ENCODE measurements at places on chromosomes 6 and 20. TPM values are rescaled to one million over a fixed set of nuclear protein-coding genes. Genes with fewer than 3 reads are reported as not detected.
A peak's percentile ranks its signal among the peaks of the same experiment; 100 is the strongest.

DNA sequence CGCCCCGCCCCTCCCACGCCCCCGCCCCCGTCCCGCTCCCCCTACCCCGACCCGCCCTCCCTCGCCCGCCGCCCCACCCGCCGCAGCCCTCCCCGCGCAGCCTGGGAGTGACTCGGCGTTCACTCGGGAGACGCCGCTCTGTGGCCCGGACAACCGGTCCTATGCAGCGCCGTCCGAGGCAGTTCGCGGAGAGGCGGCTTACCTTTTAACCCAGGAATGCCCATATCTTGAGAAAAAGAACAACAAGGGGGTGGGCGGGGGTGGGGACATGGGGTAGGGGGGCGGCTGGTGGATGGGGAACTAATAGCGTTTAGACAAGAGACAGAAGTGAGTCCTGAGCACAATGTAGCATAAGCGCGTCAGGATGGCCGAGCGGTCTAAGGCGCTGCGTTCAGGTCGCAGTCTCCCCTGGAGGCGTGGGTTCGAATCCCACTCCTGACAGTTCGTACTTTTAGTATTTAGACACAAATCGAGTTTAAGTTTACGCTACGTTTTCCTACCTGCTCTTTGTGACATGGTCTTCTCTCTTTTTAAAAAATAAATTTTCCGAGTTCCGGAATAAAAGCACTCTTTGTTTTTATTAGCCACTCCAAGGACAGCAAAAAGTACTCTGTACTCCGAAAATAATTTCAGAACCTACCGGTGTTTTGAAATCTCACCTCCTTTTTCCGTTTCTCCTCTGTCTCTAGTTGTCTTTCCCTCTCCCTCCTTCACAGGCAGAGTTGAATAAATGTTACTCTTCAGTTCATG lies 17.1 kb upstream of the HMGN4 start:
- H3K27ac ChIP-seq, result peak overlapping the region; percentile 78
- H3K36me3 ChIP-seq, result no peaks in the 10 kb centered on the region
- H3K27me3 ChIP-seq, result no peaks in the 10 kb centered on the region
- peaks cover 5% of the 10 kb centered on the region for H3K4me1 ChIP-seq
- peak overlapping the region; percentile 22 for H3K4me3 ChIP-seq

DNA sequence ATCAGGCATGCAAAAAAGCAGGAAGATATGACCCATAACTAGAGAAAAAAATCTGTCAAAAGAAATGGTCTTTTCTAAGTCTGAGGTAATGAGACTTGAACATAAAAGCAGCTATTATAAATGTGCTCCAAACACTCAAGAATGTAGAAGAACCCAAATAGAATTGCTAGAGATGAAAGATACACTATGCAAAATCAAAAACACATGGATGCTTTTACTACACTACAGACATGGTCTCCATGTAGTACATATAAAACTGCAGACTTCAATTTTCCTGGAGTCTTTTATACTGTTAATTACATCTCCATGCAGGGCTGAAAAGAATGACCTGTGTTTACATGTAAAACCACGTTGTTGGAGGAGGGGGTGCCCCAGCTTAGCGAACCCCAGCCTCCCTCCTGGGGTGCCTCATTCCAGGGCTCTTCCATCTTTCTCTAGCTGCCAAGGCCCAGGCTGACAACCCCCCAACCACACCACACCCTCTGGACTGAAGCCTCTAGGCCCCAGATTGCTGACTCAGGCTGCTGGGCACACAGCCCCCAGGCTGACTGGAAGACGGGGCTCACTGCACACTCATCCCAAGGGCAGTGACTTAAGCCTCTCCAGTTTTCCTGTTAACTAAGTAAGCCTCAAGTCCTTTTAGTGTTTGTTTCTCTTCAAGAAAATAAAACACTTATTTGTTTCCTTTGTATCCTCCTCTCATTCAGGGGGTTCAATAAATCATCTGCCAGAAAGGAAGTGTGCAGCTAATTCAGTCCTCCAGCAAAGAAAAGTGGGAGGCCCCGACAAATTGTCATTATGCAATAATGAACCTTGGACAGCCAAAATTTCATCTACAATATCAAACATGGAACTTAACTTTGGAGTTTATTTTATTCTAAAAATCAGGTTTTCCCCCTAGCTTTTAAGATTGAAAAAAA lies 26.0 kb upstream of the PLAGL1 start:
- no peak overlapping the region for H3K4me3 ChIP-seq
- no peaks in the 10 kb centered on the region for H3K27me3 ChIP-seq
- no peak overlapping the region for H3K27ac ChIP-seq
- DNase-seq, result no peak
- H3K36me3 ChIP-seq, result no peaks in the 10 kb centered on the region

DNA sequence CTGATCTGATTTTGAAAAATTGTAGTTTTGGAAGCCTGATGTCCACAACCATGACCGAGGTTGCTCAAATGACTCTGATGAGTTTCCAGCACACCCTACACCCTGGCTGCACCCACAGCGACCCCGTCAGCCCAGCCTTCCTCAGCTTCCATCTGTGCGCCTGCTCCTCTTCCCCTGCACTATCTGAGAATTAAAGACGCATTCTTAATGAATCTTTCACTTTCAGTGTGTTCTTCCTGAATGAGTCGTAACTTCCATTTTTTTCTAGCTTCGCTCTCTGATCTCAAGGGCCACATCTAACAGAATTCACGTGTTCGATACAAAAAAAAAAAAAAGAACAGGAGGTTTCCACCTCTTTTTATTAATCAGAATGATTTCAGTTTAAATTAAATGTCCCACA lies 21.3 kb upstream of the RREB1 start:
- H3K36me3 ChIP-seq, result no peaks in the 10 kb centered on the region
- no peak overlapping the region for H3K4me3 ChIP-seq
- DNase-seq, result no peak

GRCh38 chr20:37327748-37328147 lies 18.2 kb upstream of the SRC start:
- DNase-seq, result no peak
- no peak overlapping the region for H3K4me3 ChIP-seq
- H3K4me1 ChIP-seq, result no peaks in the 10 kb centered on the region
- H3K27me3 ChIP-seq, result no peaks in the 10 kb centered on the region
- H3K27ac ChIP-seq, result no peak overlapping the region

GRCh38 chr6:168060521-168060931 lies 18.5 kb downstream of the FRMD1 start:
- H3K4me3 ChIP-seq, result no peak overlapping the region
- H3K36me3 ChIP-seq, result no peaks in the 10 kb centered on the region
- no peaks in the 10 kb centered on the region for H3K4me1 ChIP-seq
- DNase-seq, result peak; percentile 82
- no peaks in the 10 kb centered on the region for H3K27me3 ChIP-seq

- no peak overlapping the region for H3K4me3 ChIP-seq
- no peaks in the 10 kb centered on the region for H3K4me1 ChIP-seq
Measured at GRCh38 chr6:111628142-111628850, 22.6 kb upstream of the TRAF3IP2 start.

DNA sequence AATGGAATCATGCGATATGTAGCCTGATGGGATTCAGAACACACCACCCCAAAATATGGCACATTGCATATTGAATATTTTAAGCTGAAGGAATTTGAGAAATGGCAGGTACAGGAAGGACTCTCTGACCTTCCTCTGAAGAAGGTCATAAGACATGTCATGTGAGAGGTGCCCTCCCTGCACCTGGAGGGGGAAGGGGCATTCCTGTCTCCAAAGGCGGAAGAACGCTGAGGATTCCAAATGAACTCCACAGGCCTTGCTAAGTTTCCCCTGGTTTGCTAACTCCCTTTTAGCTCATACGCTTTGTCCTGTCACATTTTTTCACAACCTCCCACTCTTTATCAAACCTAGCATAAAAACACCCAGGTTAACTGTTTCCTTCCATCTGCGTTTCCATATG lies 347.8 kb downstream of the CDKAL1 start:
- no peaks in the 10 kb centered on the region for H3K27me3 ChIP-seq
- peaks cover 13% of the 10 kb centered on the region for H3K4me1 ChIP-seq
- H3K36me3 ChIP-seq, result no peaks in the 10 kb centered on the region
- no peak for DNase-seq
- H3K27ac ChIP-seq, result no peak overlapping the region
- no peak overlapping the region for H3K4me3 ChIP-seq

DNA sequence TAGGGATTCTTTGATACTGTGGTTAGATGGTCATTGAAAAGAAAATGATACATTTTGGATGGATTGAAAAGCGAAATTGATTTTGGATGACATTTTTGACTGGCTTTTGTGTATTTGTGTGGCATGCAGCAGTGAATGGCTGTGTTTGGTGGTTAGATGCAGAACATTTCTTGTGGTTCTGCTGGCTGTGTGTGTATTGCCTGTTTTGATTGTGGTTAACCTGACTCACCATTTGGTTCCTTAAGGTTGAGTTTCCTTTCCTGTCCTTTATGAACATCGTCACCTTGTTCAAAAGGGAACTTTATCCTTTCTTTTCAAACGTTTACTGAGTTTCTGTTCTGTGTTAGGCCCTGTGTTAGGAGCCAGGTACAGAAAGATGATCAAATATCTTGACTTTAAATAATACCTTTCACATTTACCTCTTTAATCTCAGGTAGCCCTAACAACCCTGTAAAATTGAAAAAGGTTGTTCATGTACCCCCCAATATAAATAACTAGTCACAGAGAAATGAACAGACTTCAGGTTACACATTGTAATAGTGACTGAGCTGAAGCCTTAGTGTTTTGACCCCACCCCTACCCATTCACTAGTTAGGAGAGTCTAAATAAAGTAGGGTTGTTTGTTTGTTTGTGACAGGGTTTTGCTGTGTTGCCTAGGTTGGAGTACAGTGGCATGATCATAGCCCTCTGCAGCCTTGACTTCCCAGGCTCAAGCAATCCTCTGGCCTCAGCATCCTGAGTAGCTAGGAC lies 23.8 kb downstream of the ANKS1A start:
- H3K4me1 ChIP-seq, result peaks cover 5% of the 10 kb centered on the region
- H3K27ac ChIP-seq, result no peak overlapping the region
- no peak overlapping the region for H3K4me3 ChIP-seq

DNA sequence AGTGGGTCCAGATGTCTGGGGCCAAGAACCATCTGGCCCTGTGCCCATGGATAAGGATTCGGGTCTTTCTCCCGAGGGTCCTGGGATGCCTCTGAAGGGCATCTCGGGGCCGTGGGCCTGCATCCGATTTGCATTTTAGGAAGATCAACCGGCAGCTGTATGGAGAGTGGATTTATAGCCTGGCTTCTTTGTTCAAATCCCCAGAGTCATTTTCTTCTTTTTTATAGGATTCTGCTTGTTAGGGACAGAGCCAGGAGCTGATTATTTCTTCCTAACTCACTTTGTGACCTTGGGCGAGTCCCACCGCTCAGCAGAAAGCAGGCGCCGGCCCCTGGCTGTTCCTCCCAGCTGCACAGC lies 52.9 kb upstream of the APCDD1L start:
- H3K4me1 ChIP-seq, result no peaks in the 10 kb centered on the region
- H3K36me3 ChIP-seq, result no peaks in the 10 kb centered on the region
- H3K27ac ChIP-seq, result no peak overlapping the region

DNA sequence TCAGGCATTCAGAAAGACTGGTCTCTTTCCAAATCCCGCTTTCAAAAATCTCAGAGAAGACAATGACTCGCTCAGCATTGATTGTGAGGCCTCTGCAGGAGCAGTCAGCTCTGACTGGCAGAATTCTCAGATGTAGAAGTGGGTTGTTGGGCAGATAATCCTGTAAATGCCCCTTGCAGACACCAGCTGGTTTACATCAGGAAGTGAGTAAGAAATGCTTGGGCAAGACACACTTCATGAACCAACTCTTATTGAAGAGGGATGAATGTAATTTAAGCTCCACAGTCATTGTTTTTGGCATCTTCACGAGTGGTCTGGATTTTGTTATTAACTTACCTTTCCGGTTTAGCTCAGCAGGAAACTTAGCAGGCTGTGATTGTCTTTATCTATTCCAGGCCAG lies 166.6 kb downstream of the PLCB4 start:
- no peaks in the 10 kb centered on the region for H3K36me3 ChIP-seq
- H3K27me3 ChIP-seq, result no peaks in the 10 kb centered on the region
- no peak overlapping the region for H3K27ac ChIP-seq
- DNase-seq, result no peak

DNA sequence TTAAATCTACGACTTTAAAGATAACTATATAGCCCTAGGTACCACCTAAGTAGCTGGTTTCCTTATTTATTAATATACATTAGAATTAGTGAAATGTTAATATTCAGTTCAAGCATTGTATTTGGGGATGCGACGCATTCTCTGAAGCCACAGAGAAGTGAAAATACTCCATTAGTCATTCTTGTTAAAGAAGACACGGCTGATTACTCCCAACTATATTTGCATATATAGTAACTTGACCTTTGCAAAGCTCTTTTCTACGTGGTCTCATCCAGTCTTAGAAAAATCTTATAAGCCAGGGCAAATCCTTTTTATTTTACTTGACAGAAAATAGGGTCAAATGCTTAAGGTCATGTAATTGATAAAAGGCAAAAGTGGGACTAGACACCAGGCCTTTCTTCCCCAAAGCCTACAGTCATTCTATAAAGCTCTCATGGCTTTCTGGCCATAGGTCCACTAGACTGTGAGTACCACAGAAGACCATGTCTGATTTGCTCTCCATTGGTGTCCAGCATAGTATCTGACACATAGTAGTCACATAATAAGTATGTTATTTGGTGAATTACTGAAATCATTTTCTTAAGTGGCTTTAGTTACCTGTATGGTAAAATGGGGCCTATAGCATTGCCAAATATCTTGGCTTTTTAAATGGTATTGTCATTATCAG lies 11.3 kb downstream of the ZHX3 start:
- no peaks in the 10 kb centered on the region for H3K27me3 ChIP-seq
- H3K36me3 ChIP-seq, result no peaks in the 10 kb centered on the region
- H3K4me3 ChIP-seq, result no peak overlapping the region
- no peak overlapping the region for H3K27ac ChIP-seq
- DNase-seq, result no peak

GRCh38 chr20:18436847-18437246 lies 30.0 kb downstream of the DZANK1 start:
- no peak overlapping the region for H3K4me3 ChIP-seq
- H3K36me3 ChIP-seq, result no peaks in the 10 kb centered on the region
- H3K4me1 ChIP-seq, result no peaks in the 10 kb centered on the region

DNA sequence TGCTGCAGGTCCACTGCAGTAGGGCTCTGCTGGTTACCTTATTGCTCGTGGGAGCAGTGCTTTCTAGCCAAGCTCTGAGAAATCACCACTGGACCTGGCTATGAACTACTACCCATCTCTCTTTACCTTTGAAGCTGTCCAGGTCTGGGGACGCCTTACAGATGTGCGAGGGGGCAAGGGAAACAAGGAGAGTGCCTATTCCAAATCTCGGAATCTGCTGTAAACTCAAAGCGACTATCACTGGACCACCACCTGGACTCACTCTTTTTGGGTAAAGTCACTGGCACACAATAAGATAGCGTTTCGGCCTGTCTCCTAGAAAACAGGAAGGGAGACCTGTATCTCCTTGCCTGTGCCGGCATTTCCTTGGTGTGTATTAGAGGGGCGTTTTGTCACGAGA lies 5.3 kb downstream of the NRN1 start:
- DNase-seq, result no peak
- H3K4me3 ChIP-seq, result no peak overlapping the region
- no peak overlapping the region for H3K27ac ChIP-seq
- H3K4me1 ChIP-seq, result peaks cover 9% of the 10 kb centered on the region

GRCh38 chr6:34021554-34022190 lies 124.2 kb downstream of the GRM4 start:
- no peak for DNase-seq
- no peaks in the 10 kb centered on the region for H3K27me3 ChIP-seq
- no peak overlapping the region for H3K4me3 ChIP-seq
- H3K27ac ChIP-seq, result no peak overlapping the region
- no peaks in the 10 kb centered on the region for H3K4me1 ChIP-seq

The NKAIN2 gene
- total RNA-seq, result not detected

The ERVFRD-1 gene
- not detected for total RNA-seq

The FRK gene
- 11.6 TPM for total RNA-seq
